ENCODE measurements at places on chromosomes 2 and 18.

DNA sequence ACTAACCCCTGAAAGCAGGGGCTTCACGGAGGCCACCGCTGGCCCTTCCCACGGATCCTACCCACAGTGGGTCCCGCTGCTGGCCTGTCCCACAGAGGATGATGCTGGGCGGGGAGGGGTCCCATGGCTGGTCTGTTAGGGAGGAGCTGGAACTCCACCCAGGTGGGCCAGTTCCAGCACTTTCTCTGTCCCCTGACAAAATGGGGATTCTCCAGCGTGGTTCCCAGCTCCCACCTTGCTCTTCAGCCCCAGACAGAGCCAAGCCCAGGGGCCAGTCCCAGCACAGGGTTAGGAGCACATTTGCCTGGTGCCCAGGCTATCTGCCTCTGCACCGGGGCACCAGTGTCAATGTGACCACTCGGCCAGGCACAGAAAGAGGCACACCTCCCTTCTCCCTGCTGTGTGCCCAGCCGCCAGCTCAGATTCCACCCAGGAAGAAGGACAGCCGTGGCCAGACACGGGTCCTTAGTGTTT, 50.0 kb downstream of the ANKMY1 start:
- DNase-seq = no peak

- DNase-seq = no peak
Measured at GRCh38 chr18:49967171-49967570, 153.8 kb upstream of the ACAA2 start.

- no peak for DNase-seq
Measured at GRCh38 chr2:182970486-182970885, 67.8 kb downstream of the NCKAP1 start.

DNA sequence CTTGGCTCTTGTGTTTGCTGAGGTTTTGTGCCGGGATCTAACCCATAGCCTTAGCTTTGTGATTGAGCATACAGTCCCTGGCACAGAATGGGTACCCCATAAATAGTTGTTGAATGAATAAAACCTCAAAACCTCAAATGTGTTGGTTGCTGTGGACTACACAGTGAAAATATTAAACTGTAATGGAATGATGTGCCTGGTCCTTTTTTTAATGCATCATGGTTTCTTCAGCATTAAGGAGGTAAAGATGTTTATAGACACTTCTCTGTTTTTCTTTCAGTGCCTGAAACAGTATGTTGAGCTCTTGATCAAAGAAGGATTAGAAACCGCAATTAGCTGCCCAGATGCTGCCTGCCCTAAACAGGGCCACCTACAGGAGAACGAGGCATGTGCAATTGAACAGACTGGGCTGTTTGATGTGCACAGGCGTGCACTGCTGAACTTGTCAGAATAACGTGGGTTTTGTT, 97.0 kb downstream of the RNF144A start:
- DNase-seq = no peak

DNA sequence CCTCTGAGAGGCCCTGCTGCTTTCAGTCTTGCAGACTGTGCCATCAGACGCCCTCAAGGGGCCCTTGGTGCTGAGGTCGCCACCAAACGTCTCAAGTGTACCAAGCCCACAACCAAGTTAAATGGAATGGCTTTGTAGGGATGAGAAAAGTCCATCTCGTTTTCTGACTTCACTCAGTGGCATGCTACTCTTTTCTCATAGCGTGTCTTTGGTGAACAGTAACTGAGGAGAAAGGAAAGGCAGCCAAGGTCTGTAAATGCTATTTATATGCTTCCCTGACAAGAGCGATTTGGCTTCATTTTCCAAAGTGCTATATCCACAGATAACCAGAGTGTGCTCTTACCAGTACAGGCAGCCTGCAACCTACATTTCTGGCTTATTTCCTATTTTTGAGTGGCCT, 123.0 kb downstream of the MTX2 start:
- DNase-seq = no peak

GRCh38 chr2:176018708-176019107, 16.6 kb upstream of the LNPK start:
- DNase-seq = no peak
